H1 (cell line): ENCODE measurements at places on chromosomes 2 and 18. TPM values are rescaled to one million over a fixed set of nuclear protein-coding genes. Genes with fewer than 3 reads are reported as not detected.

The ITGB6 gene
- not detected in 2 replicates for polyA plus RNA-seq

The LINC00305 gene
- polyA plus RNA-seq: not detected in 2 replicates

The FRZB gene
- 4.4 and 5.0 TPM in 2 replicates for polyA plus RNA-seq

The IRS1 gene
- 9.1 and 12.0 TPM in 2 replicates for polyA plus RNA-seq

The L3MBTL4 gene
- polyA plus RNA-seq: 0.67 and 1.0 TPM in 2 replicates

The MPP4 gene
- not detected in 2 replicates for polyA plus RNA-seq

The SOX11 gene
- polyA plus RNA-seq: 9.0 and 10.1 TPM in 2 replicates

- no peaks in the 10 kb centered on the region for H3K27me3 ChIP-seq
- no peak overlapping the region; the same call in 1 of the 2 replicates for H3K27ac ChIP-seq
- no peak overlapping the region for H3K4me3 ChIP-seq
- no peak for DNase-seq
Measured at GRCh38 chr2:241309684-241310117, 5.8 kb downstream of the HDLBP start.

DNA sequence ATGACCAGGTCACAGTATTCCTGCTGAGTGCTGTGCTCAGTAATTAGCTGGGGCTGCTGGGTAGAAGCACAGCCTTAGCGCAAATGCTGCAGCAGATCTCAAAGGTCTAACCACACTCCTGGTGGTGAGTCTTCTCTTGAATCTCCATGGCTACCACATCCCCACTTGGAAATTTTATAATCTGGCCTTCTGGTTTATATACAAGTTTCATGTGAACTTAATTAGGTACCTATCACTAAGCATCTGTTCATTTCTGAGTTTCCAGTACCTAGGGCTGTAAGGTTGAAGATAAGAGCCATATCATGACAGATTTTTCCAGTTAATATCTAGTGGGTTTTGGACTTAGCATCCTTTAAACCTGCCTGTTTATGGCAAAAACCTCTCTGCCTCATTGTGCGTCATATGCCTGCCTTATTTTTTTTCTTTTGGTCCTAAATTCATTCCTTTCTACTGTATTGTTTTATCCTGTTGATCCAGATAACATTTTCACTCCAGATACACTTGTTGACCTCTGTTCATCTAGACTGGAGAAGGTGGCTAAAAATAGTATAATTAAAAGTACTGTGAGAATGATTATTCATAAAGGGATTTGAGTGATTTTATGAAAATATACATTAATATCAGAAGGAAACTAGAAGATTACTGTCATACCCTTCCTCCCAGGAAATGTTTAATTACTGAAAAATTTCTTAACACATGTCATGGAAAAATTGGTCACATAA, 168.4 kb upstream of the THUMPD2 start:
- no peaks in the 10 kb centered on the region for H3K36me3 ChIP-seq
- H3K27ac ChIP-seq: no peak overlapping the region
- no peaks in the 10 kb centered on the region for H3K27me3 ChIP-seq
- H3K4me3 ChIP-seq: no peak overlapping the region
- DNase-seq: no peak

DNA sequence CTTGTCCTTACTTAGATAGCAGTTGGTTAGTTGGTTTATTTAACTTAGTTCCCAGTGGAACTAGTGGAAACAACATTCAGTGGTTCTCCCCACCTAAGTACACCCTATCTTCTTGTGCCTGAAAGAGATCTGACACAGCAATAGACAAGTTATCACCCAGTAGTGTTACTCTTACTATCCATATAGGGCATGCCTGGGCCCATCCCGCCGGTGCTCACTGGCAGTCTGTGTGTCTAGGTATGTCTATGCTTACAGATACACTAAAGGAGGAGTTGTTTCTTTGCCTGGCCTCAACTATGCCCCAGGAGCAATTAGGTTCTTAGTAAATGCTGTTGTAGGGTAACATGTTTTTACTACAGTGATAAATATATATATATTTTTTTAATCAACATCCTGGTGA, 12.0 kb upstream of the NRP2 start:
- peak; percentile 33 for DNase-seq
- H3K27ac ChIP-seq: no peak overlapping the region
- no peaks in the 10 kb centered on the region for H3K27me3 ChIP-seq
- no peak overlapping the region for H3K4me3 ChIP-seq

- H3K36me3 ChIP-seq: no peaks in the 10 kb centered on the region
- no peaks in the 10 kb centered on the region for H3K27me3 ChIP-seq
- H3K4me1 ChIP-seq: no peaks in the 10 kb centered on the region
- H3K4me3 ChIP-seq: no peak overlapping the region
- H3K27ac ChIP-seq: no peak overlapping the region
Measured at GRCh38 chr2:18077704-18078103, 199.2 kb downstream of the KCNS3 start.

GRCh38 chr2:102001767-102002142, 10.0 kb downstream of the IL1R2 start:
- no peaks in the 10 kb centered on the region for H3K36me3 ChIP-seq
- no peak overlapping the region for H3K4me3 ChIP-seq
- no peak for DNase-seq

- peaks cover 3% of the 10 kb centered on the region for H3K4me1 ChIP-seq
- no peak for DNase-seq
- H3K27ac ChIP-seq: no peak overlapping the region
- H3K36me3 ChIP-seq: no peaks in the 10 kb centered on the region
- H3K4me3 ChIP-seq: no peak overlapping the region
Measured at GRCh38 chr2:8424997-8425900, 256.6 kb upstream of the ID2 start.

DNA sequence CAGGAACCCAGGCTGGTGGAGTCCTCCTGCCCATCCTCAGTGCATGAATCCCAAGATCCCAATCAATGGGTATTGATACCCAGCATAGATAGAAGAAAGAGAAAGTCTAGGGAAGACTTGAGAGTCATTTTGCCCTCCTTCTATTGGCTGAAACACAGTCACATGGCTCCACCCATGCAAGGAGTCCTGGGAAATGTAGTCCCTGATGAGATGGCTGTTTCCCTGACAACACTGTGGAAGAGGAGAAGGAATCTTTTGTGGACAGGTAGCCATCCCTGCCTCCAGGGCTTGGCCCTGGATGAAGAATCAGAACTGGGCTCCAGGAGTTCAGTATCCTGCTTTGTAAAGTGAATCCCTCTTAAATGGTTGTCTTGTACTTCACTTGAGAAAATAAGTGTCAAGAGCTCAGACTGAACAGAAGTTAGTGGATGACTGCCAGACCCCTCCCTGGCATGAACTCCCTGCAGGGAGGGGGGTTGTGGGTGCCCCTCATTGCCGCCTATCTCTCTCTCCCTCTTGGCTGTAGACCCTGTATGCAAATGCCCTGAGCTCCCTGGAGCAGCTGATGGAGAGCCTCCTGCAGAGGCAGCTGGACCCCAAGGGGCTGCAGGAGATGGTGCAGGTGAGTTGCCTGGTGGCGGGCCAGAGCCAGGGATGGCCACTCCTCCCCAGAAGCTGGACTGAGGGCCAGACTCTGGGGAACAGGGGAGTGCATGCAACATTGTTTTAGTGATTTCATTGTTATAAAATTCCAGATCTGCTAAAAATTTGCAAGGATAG, 36.1 kb downstream of the MROH2A start:
- H3K36me3 ChIP-seq: no peaks in the 10 kb centered on the region
- H3K27me3 ChIP-seq: no peaks in the 10 kb centered on the region
- DNase-seq: no peak
- no peak overlapping the region for H3K4me3 ChIP-seq

DNA sequence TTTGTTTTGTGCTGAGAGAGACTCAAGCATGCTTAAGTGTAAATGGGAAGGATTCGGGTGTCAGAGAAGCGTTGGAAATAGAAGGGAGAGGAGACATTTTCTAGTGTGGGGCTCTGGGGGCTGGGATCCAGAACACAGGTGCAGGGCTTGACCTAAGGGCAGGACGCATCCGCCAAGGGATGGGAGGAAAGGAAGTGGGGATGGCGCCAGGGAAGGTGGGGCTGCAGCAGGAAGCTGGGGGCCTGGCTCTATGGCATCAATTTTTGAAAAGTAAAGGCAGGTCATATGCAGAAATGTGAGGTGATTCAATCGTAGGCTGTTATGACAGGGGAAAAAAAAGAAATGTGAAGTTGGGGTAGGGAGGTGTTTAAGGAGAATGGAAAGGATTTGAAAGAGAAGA, 143.2 kb upstream of the SERTAD2 start:
- DNase-seq: no peak
- H3K27ac ChIP-seq: no peak overlapping the region
- H3K4me3 ChIP-seq: no peak overlapping the region
- no peaks in the 10 kb centered on the region for H3K36me3 ChIP-seq

GRCh38 chr2:176680916-176681516, 411.8 kb downstream of the MTX2 start:
- H3K27me3 ChIP-seq: no peaks in the 10 kb centered on the region
- H3K4me3 ChIP-seq: no peak overlapping the region
- H3K4me1 ChIP-seq: no peaks in the 10 kb centered on the region

DNA sequence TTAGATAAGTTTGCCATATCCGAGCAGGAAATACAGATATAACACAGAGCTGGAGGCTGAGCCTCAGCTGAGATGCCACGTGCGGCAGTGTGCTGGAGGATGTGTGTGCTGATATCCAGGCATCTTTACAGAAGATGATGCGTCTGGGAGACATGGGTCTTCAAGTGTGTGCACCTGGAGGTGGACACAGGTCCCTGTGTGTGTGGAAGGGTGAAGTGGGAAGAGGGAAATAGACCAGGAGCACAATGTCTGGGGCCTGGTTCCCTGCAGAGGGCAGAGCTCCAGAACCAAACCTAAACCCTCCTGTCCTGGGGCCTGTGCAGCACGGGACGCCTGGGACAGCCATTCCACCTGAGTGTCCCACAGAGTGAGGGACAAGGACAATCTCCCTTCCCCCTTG, 180.3 kb upstream of the RAB12 start:
- H3K27ac ChIP-seq: no peak overlapping the region
- H3K36me3 ChIP-seq: no peaks in the 10 kb centered on the region
- no peak for DNase-seq
- peaks cover 12% of the 10 kb centered on the region for H3K4me1 ChIP-seq

DNA sequence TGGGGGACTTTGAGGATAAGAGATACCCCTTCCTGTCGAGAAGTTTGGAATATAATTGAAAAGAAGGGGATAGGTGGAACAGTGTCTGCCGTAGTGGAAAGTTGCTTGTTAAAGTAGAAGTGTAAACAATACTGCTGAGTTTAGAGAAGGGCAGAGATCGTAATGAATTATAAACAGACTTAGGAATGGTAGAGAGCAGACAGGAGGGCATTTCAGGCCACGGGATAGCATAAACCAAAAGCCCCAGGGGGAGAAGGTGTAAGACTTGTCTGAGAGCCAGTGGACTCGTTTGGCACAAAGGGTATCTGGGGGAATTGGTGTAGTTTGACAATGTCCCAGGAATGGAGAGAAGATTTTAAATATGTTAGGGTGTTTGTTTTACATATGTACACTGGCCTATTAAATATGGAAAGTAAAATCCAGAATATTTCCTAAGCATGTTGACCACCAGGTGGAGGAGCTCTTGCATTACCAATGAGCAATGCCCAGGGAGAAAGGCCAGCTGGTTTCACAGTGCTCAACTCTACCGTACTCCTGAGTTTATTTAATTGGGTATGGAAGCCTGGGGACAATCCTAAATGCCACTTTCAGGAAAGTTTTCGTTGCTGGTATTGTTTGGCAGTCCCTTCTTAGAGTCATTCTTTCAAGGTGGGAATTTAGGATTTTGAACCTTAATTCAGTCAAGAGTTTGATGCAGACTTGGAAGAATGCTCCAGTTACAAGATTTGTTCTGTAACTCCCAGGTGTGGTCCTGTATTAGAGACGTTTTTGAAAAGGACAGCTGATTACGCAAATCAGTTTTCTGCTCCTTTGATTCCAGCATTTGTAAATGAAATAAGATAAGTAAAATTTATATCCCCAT, 7.5 kb downstream of the COPS8 start:
- no peak overlapping the region for H3K4me3 ChIP-seq
- H3K27me3 ChIP-seq: no peaks in the 10 kb centered on the region
- no peaks in the 10 kb centered on the region for H3K4me1 ChIP-seq
- no peak overlapping the region for H3K27ac ChIP-seq
- DNase-seq: no peak
- H3K36me3 ChIP-seq: peaks cover 11% of the 10 kb centered on the region

DNA sequence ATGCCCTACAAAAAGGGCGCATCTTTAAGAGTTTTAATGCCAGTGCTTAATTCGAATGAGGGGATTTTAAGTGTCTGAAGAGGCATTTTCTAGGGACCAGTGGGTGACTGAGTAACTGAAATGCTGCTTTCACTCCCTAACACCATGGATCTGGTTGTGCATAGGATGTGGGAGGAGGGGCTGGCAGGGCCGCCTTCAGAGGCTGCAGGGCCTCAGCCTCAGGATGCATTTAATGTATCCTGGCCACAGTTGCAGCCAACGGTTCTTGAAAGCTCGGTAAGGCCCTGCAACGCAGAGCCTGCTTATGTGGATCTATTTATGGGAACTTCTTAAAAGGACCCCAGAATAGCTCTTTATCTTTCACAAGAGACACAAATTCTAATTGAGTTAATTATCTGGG, 25.8 kb upstream of the IL18RAP start:
- H3K27me3 ChIP-seq: no peaks in the 10 kb centered on the region
- no peaks in the 10 kb centered on the region for H3K4me1 ChIP-seq
- H3K4me3 ChIP-seq: no peak overlapping the region
- no peaks in the 10 kb centered on the region for H3K36me3 ChIP-seq
- no peak overlapping the region for H3K27ac ChIP-seq

DNA sequence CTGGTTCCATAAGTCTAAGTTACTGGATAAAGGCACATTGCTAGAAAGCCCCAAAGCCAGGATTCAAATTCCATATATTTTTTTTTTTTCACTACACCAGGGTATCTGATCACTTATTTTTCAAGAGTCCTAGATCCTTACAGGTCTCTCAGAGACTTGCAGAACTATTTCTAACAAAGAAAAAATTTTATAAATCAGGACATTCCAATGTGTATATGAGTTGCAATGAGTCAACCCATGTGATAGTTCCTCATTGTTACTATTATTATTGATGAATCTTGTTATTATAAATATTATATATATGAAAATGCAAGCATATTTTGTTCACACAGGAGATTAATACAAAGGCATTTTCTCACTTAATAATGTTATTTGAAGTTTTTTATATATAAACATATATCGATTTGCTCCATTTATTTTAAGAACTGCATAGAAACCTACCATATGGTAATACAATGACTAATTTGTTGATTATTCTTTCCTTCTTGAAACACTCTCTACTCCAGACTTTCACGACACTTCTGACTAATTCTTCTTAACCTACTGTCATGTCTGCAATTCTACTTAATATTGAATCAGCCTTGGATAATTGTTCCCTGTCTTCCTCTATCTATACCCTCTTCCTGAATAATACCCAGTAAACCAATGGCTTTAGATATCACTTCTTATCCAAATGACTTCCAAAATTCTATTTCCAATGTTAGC, 968.4 kb upstream of the NRXN1 start:
- H3K27me3 ChIP-seq: no peaks in the 10 kb centered on the region
- no peak overlapping the region for H3K4me3 ChIP-seq
- no peak for DNase-seq
- no peaks in the 10 kb centered on the region for H3K36me3 ChIP-seq
- no peak overlapping the region for H3K27ac ChIP-seq

GRCh38 chr2:40178171-40178778, 273.6 kb downstream of the SLC8A1 start:
- no peak for DNase-seq
- no peak overlapping the region for H3K4me3 ChIP-seq
- no peaks in the 10 kb centered on the region for H3K27me3 ChIP-seq
- no peak overlapping the region for H3K27ac ChIP-seq

- no peak for DNase-seq
- H3K4me1 ChIP-seq: no peaks in the 10 kb centered on the region
- no peak overlapping the region for H3K4me3 ChIP-seq
- H3K27ac ChIP-seq: no peak overlapping the region
- H3K36me3 ChIP-seq: no peaks in the 10 kb centered on the region
Measured at GRCh38 chr2:102321941-102322719, 10.8 kb downstream of the IL1RL1 start.

- H3K27me3 ChIP-seq: no peaks in the 10 kb centered on the region
- no peak overlapping the region for H3K27ac ChIP-seq
- DNase-seq: no peak
- no peaks in the 10 kb centered on the region for H3K36me3 ChIP-seq
- peaks cover 16% of the 10 kb centered on the region for H3K4me1 ChIP-seq
- peak overlapping the region; percentile 17; the same call in 1 of the 2 replicates for H3K4me3 ChIP-seq
Measured at GRCh38 chr2:381941-382727, 94.2 kb upstream of the ALKAL2 start.
